Activated effector memory CD4-positive, alpha-beta T cell treated with anti-CD3 and anti-CD28 coated beads, Interleukin-2, amount 50 U/mL, for 16 hours (primary cell): ENCODE measurements at places on chromosomes 2 and 18.

DNA sequence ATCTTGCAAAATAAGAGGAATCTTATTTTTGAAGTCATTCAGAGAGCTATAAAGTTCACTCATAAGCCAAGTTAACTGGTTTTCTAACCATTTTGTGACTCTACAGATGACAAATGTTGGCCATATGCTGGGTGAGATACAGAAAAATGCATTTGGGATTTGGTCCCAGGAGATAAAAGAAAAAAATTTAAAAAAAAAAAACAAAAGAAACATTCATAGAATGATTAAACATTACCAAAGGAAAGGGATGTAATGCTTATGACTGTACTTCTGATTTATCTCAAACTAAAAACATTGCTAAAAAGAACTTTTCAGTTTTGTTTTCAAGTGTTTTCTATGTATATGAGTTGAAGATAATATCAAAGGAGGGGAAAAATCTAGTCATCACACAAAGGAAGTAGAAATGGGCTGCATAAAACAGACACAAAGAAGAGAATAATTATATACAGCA, 43.1 kb downstream of the PELI1 start:
- no peak for DNase-seq

- no peak for DNase-seq
Observed at GRCh38 chr2:25784404-25784803, 93.9 kb downstream of the ASXL2 start.

GRCh38 chr2:12649602-12650400, 66.9 kb upstream of the TRIB2 start:
- DNase-seq = no peak

DNA sequence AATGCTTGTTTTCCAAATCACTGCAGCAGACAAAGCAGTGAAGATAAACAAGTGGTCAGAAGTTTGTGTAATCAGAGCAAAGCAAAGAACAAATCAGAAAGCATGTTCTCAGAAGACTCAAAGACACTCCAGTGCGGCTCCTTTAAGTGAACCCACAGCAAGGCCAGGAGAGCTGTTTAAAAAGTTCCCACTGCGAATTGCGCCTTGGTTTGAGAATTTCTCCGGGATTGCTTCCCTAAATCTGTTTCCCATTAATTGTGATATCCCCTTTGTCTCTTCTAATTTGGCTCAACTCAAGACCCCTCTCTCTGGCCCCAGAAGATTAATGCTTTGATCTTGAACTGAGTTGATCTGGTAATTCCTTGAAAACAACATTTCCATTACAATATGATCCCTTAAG, 122.4 kb upstream of the BCL2L11 start:
- DNase-seq = no peak

- no peak for DNase-seq
Observed at GRCh38 chr2:85769236-85769982, 15.6 kb downstream of the ATOH8 start.

GRCh38 chr18:59971871-59972428, 72.2 kb downstream of the PMAIP1 start:
- no peak for DNase-seq

- DNase-seq = no peak
Observed at GRCh38 chr2:58870704-58871103, 629.6 kb upstream of the FANCL start.

GRCh38 chr18:45243340-45244110, 371.8 kb upstream of the SLC14A2 start:
- no peak for DNase-seq

GRCh38 chr2:4122726-4123125, 419.4 kb downstream of the DCDC2C start:
- no peak for DNase-seq

GRCh38 chr2:136117909-136118818, at the start of gene CXCR4:
CXCR4 (minus strand) TSS chr2:136118149; CDS start chr2:136118060, 89 bp downstream.
- DNase-seq = peak; percentile 95

DNA sequence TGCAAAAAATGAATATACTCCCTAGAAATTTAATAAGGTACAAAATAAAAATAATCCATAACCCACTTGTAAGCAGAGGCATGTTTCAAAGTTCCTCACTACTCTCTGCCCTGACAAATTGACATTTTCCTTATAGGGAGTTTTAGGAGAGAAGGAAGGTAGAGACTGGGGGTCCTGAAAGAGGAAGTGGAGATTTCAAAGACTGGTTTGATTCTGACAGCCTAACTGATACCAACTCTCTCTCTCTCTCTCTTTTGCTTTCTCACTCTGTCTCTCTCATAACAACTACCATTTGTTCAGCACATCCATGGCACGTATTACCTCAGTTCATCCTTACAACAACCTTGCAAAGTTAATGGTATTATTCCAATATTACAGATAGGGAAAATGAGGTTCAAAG, 18.6 kb downstream of the FZD7 start:
- no peak for DNase-seq

GRCh38 chr2:218732761-218733158, 22.1 kb downstream of the TTLL4 start:
- no peak for DNase-seq

GRCh38 chr18:58865701-58866065, 1.0 kb downstream of the ZNF532 start:
- no peak for DNase-seq

- no peak for DNase-seq
Observed at GRCh38 chr18:77069482-77069881, 63.1 kb downstream of the MBP start.

DNA sequence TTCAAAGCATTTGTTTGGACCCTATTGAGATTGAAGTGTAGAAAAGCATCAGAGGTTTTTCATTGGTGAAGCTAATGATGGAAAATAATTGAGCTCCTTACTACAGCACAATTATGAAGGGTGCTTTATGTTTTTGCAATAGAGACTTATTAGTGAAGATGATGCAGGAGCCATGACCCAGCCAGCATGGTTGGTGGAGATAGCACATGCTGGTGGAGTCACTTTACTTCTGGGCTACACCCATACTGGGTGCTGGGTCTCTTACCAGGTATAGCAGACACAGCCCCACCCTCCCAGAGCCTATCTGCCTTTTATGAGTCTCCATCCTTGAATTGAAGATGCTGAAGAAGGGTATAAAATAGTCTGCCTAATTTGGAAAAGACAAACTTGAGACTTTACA, 3.6 kb downstream of the ACP1 start:
- no peak for DNase-seq

DNA sequence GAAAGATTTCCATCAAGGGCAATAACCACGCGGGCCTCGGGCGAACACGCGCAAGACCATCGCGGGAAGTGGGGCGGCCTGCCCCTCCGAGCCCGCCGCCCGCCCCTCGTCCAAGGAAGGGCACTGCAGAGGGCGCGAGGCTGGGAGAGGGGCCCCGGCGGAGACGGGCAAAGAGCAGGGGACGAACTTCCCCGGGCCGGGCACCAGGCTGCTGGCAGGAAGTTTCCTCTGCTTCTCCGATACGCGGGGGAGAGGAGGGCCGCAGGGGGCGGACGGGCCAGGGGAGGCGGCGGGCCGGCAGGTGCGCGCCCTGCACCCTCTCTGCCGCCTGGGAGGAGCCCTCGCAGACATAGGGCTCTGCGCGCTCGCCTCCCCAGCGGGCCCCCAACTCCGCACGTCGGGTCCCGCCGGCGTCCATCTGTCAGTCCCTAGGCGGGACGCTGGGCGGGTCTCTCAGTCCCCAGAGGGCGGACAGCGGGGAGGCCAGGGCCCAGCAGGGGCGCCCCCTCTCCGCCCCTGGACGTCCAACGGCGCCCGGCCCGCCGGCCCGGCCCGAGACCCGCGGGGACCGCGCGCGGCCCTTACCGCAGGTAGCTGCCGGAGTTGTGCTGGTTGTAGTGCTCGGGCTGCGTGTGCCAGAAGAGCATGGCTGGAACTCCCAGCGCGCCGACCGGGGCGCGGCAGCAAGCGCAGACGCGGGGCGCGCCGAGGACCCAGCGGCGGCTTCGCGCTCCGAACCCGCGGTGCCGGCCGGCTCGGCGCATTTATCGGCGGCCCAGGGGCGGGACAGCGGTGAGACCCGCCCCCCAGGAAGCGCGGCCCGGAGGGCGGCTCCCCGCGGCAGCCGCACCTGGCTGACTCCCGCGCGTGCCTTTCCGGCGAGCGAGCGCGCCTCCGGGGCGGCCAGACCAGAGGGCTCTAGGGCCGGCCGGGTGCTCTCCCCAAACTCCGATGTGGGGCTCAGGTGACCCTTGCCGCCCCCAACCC, at the start of gene TFCP2L1:
Gene TFCP2L1 (minus strand): TSS at position 740 of the 987 bp plus-strand sequence. CDS start 93 bp downstream, at position 647.
- peak; percentile 63 for DNase-seq

DNA sequence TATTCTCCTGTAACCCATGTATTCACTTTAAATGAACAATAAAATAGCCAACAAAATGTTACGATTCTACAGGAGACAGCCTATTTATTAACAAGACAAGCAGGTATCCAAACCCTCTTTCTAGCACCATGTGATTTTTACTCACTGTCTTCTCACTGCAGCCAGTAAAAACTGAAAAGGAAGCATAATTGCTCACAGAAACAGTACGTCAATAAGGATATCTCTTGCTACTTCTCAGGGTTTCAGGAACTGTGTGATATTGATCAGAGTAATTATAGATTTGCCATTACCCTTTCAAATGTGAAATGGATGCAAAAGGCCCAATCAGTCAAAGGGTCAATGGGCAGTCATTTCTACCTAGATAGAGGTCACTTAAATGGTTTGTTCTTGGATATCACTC, 1473.8 kb upstream of the DDX18 start:
- no peak for DNase-seq

GRCh38 chr2:195662138-195662537, 5.1 kb downstream of the SLC39A10 start:
- DNase-seq = no peak
